ENCODE measurements at places on chromosomes 1 and 21. TPM values are rescaled to one million over a fixed set of nuclear protein-coding genes. Genes with fewer than 3 reads are reported as not detected.

Gene OR2L2
- 0.15 TPM for total RNA-seq

GRCh38 chr21:35988416-35989137 is 71.7 kb downstream of the SETD4 start:
- no peak for DNase-seq

Gene PIGV
- total RNA-seq = 18.6 TPM

Gene PGLYRP4
- total RNA-seq = not detected

DNA sequence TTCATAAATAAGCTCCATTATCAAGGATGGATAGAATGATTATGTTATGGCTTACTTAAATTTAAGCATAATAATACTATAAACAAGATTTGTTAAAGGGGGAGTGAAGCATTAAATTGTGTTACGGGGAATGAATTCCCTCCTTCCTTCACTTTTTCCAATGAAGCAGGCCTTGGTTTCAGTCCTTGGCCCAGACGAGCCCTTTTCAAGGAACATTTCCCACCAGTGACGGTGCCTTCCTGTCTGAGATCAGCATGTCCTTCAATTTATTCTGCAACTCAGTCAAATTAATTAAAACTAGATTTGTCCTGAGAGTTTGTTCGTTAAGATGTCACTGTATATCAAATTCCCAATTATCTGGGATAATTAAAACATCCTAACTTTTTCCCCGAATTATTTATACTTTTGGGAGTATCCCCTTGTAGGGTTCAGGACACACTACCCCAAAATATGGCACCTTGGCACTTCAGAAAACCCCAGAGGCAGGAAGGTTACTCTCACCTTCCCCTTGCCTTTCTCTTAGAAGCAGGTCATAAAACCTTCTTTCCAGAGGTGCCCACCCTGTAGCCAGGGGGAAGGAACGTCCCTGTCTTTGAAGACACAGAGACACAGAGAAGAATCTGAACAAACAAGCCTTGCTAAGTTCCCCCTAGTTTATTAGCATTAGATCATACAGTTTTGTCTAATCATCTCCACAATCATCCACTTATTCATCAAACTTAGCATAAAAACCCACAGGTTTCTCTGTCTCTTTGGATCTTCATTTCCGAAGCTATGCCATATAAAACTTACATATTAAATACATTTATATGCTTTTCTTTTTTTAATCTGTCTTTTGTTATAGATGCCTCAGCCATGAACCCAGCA is 86.2 kb upstream of the ARHGAP29 start:
- no peak for DNase-seq

Gene AUNIP
- 0.98 TPM for total RNA-seq

DNA sequence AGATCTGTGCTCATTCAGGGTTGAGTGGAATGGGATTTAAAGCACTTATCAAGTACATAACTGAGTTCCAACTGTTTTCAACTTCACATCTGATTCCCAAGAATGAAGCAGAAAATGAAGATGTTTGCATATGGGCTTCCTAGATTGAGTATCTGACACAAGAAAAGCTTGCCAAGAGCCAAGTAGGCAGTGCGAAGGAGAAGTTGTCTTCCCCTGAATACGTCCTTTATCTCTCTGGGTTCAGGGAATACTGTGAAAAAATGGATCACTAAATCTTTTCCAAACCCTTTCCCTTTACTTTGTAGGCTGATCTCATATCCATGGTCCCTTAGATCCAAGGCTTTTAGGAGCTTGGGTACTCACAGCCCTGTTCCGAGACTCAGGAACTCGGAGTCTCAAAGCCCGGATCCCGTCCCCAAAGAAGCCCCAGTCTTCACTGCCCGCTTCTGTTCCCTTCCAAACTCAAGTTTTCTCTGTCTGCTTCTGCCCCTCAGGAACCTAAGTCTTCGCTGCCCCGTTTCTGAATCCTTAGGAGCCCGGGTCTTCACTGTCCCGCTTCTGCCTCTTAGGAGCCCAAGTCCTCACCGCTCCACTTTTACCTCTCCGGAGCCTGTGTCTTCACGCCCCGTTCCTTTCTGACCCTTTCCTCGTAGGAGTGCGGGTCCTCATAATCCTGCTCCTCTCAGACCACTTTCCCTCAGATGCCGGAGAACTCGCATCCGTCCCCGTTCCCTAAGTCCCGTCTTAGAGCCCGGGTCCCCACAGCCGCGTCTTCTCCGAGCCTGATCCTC is 616 bp downstream of the TAF12 start:
- no peak for DNase-seq

- DNase-seq = no peak
Measured at GRCh38 chr1:109314795-109315194, 8.0 kb upstream of the MYBPHL start.

Gene MAP3K21
- total RNA-seq = 16.3 TPM

DNA sequence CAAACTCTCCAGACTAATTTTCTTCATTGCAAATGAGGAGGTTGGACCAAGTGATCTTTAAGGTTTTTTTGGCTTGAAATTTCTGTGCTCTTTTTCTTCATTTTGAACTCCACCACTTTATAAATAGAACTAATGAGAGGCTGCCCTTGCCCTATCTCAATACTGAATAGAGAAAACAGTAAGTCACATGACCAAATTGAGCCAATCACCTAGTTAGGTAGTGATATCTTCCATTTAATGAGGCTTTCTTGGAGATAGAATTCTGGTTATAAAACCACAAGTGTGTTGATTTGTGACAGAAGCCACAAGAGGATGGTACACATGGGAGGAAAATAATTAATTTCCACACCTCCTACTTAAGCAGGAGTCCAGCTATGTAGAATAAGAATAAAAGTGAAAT is 263.4 kb upstream of the SNX7 start:
- DNase-seq = no peak

DNA sequence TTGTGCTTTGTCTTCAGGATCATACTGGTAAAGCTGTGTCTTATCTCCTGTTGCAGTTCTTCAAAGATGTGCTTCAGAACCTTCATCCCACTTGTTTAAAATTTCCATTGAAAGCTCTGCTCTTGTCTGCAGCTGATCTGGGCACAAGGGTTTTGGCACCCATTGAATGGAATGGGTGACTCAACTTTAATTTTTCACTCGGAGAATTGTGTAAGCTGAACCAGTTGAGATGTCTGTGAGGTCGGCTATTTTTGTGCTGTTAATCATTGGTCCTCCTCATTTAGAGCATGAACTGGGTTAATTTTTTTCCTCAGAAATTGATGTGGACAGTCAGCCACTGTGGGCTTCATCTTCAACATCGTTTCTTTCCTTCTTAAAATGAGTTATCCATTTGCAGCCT is 252.1 kb downstream of the TM2D1 start:
- no peak for DNase-seq

- DNase-seq = no peak
Measured at GRCh38 chr1:201264072-201264471, 19.2 kb upstream of the PKP1 start.

DNA sequence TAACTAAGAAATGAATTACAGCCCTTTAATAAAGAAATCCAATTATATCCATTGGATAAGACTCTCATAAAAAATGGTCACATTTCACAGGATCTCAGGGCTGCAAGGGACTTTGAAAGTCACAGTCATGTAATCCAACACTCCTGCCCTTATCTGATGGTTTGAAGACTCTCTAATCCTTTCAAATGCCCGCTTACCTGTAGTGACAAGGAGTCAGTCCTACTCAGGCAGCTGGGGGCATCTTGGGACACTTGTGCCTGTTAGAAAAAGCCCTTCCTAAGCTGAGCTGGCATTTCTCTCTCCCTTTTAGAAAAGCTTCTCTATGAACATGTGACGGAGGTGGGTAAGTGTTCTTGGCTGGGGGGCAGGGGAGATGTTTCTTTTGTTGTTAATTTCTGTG is 11.0 kb upstream of the ZNF691 start:
- no peak for DNase-seq

GRCh38 chr1:83872515-83872914 is 126.4 kb downstream of the TTLL7 start:
- DNase-seq = no peak

GRCh38 chr1:165463978-165464377 is 19.1 kb upstream of the RXRG start:
- DNase-seq = no peak

Data from left colon (tissue), 2 donors.